CD4-positive, alpha-beta T cell (primary cell): ENCODE measurements at places on chromosomes 16 and 17.

DNA sequence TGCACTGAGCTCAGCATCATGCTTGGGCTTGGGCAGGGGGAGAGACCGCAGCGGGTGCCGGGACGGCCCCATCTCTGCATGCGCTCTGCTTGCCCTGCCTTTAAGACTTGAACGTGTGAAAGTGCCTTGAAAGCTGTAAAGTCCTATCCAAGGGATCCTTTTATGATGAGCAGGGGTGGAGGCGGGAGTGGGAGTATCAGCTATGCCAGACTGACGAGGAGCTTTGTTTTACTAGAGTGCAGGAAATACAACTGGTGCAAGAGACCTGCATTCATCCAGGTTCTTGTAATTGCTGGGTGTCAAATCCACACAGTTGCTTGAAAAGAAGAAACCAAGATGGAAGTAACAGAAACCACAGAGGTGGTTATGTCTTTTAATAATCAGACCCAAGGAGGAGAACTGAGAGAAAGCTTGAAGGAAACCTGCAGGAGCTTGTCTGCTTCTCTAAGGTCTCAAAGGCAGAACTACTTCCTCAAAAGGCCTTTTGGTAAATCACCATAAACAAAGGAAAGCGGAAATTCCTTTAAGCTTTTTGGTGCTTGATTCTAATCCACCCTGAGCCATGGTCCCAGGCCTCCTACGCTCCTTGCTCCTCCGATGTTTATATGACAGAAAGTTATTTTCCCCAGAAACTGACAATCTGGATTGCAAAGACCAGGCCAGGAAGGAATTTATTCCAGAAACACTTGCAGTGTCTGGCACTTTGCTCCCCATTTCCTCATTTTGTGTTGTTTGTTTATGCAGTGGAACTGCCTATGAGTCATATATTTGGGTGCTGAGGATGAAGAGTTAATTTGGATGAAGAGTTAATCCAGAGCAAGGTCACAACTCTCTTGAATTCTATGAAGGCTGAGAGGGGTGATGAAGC is 51.3 kb upstream of the FBXO47 start:
- no peaks in the 10 kb centered on the region for H3K36me3 ChIP-seq
- DNase-seq = no peak
- peaks cover 31% of the 10 kb centered on the region for H3K4me1 ChIP-seq
- no peaks in the 10 kb centered on the region for H3K27me3 ChIP-seq
- H3K4me3 ChIP-seq = no peak overlapping the region

DNA sequence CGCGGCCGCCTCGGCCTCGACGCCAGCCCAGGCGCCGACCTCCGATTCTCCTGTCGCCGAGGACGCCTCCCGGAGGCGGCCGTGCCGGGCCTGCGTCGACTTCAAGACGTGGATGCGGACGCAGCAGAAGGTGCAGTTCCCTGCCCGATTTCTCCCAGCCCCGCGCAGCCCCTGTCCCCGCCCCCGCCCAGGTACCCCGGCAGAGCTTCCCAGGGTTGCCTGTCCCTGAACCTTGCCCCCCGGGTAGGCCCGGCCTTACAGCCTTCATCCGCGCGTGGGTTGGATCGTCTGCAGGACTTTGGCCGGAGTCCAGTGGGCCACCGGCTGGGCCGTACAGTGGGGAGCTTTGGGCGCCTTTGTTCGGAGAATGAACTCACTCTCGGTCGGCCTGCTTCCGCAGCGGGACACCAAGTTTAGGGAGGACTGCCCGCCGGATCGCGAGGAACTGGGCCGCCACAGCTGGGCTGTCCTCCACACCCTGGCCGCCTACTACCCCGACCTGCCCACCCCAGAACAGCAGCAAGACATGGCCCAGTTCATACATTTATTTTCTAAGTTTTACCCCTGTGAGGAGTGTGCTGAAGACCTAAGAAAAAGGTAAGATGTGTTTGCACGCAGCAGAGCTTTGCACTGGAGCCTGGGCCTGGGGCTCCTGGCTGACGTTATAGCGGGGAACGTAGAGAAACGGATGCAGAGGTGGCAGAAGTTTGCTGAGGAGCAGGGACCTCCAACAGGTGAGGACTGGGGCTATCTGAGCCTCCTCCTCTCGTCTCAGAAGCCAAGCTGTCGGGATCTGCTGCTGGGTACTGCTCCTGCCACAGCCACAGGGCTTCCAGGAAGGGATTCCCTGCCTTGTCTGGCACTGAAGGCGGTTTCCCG is 593 bp downstream of the GFER start:
- H3K36me3 ChIP-seq = peaks cover 12% of the 10 kb centered on the region
- peak overlapping the region; percentile 65 for H3K4me3 ChIP-seq
- H3K4me1 ChIP-seq = peaks cover 44% of the 10 kb centered on the region
- no peak overlapping the region for H3K27ac ChIP-seq

DNA sequence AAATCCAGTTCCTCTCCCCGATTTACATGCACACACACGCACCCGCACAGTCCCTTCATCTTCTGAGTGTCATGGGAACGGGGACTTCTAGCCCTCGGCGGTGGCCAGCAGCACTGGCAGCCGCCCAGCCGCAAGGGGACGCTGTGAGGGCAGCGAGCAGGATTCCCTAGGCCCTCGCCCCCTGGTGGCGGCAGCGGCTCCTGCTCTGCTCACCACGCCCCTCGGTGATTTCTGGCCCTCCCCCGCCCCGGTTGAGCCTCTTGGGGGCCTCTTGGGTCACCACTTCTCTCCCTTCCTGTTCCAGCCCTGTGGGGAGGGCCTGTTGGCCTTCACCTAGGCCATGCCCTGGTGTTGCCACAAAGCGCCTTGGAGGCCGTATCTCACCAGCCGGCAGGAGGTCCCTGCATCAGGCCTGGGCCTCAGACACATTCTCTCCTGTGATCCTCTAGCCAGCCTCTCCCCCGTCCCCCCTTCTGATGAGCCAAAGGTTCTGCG is 75.2 kb upstream of the KSR1 start:
- no peak overlapping the region for H3K27ac ChIP-seq
- H3K4me1 ChIP-seq = peaks cover 5% of the 10 kb centered on the region
- no peak overlapping the region for H3K4me3 ChIP-seq
- peak; percentile 65 for DNase-seq
- H3K36me3 ChIP-seq = no peaks in the 10 kb centered on the region

GRCh38 chr17:65294181-65294719 is 157.1 kb downstream of the RGS9 start:
- H3K4me1 ChIP-seq = peaks cover 7% of the 10 kb centered on the region
- H3K27ac ChIP-seq = no peak overlapping the region
- no peak overlapping the region for H3K4me3 ChIP-seq
- no peaks in the 10 kb centered on the region for H3K36me3 ChIP-seq
- no peaks in the 10 kb centered on the region for H3K27me3 ChIP-seq

DNA sequence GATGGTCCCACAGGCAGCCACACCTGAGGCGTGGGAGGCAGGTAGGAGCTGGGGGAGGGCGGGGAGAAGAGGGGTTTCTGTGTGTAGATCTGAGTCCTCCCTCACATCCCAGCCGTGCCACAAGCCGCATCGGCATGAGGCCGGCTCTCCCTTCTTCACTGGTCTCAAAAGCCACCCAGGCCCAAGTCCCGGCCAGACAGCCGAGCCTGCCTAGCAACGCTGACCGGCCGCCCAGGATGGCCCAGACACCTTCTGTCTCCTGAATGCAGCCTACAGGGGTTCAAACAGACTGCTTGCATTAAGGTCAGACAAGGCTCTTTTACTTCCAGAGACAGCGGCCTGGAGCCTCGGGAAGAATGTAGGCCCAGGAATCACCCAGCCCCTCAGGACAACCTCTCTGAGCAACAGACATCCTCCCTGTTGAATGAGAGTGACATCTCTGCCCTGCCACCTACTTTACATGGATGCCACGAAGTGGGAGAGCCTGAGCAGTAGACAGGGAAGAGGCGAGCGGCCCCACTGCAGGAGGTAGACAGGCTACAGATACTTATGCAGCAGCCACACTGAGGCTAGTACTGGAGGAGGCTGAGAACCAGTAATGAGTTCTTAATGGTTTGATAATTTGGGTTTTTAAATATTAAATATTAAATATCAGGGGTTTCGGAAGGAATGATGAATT is 69.6 kb downstream of the N4BP1 start:
- H3K4me3 ChIP-seq = no peak overlapping the region
- peaks cover 38% of the 10 kb centered on the region for H3K36me3 ChIP-seq
- H3K4me1 ChIP-seq = peaks cover 14% of the 10 kb centered on the region
- no peak overlapping the region for H3K27ac ChIP-seq

GRCh38 chr17:3888343-3889171 is 4.3 kb downstream of the CAMKK1 start:
- H3K36me3 ChIP-seq = peaks cover 15% of the 10 kb centered on the region
- no peaks in the 10 kb centered on the region for H3K27me3 ChIP-seq
- H3K4me1 ChIP-seq = peaks cover 51% of the 10 kb centered on the region
- no peak overlapping the region for H3K27ac ChIP-seq
- DNase-seq = no peak
- no peak overlapping the region for H3K4me3 ChIP-seq

- H3K36me3 ChIP-seq = peaks cover 3% of the 10 kb centered on the region
- H3K4me1 ChIP-seq = peaks cover 10% of the 10 kb centered on the region
- no peak for DNase-seq
Measured at GRCh38 chr17:5200360-5200759, 8.7 kb upstream of the ZNF594 start.

- DNase-seq = peak; percentile 33
- no peak overlapping the region for H3K4me3 ChIP-seq
- no peaks in the 10 kb centered on the region for H3K27me3 ChIP-seq
- H3K27ac ChIP-seq = no peak overlapping the region
- no peaks in the 10 kb centered on the region for H3K4me1 ChIP-seq
Measured at GRCh38 chr17:35612924-35613521, 25.9 kb downstream of the AP2B1 start.

GRCh38 chr17:80270836-80271235 is 10.2 kb downstream of the RNF213 start:
- DNase-seq = peak; percentile 31
- H3K4me3 ChIP-seq = no peak overlapping the region
- H3K36me3 ChIP-seq = peaks cover 75% of the 10 kb centered on the region
- peaks cover 82% of the 10 kb centered on the region for H3K4me1 ChIP-seq
- H3K27ac ChIP-seq = peak overlapping the region; percentile 34
- no peaks in the 10 kb centered on the region for H3K27me3 ChIP-seq

GRCh38 chr17:55296699-55297098 is 31.9 kb downstream of the HLF start:
- no peaks in the 10 kb centered on the region for H3K27me3 ChIP-seq
- H3K4me3 ChIP-seq = no peak overlapping the region
- H3K27ac ChIP-seq = no peak overlapping the region
- no peaks in the 10 kb centered on the region for H3K4me1 ChIP-seq

- no peak for DNase-seq
- no peak overlapping the region for H3K27ac ChIP-seq
- peaks cover 25% of the 10 kb centered on the region for H3K4me1 ChIP-seq
- no peak overlapping the region for H3K4me3 ChIP-seq
- no peaks in the 10 kb centered on the region for H3K36me3 ChIP-seq
Measured at GRCh38 chr16:54938212-54939028, 7.8 kb downstream of the IRX5 start.

DNA sequence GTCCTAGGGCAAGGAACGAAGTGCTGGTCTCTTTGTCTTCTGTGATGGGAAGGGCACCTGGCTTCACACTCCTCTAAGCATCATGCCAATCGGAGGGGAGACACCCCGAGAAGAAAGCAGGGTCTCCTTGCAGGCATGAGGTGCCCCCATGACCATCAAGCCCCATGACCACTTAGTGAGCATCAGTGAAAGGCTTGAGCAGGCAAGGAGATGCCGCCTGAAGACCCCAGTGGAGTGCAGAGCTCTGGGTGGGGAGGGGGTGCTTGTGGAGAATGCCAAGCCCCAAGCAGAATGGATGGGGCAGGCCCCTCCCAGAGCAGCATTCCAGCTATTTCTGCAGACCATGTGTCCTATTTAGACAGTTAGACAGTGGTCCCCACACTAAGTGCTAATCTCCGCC is 232.7 kb upstream of the TNRC6C start:
- peaks cover 4% of the 10 kb centered on the region for H3K4me1 ChIP-seq
- no peaks in the 10 kb centered on the region for H3K36me3 ChIP-seq
- H3K27ac ChIP-seq = no peak overlapping the region
- no peak overlapping the region for H3K4me3 ChIP-seq

DNA sequence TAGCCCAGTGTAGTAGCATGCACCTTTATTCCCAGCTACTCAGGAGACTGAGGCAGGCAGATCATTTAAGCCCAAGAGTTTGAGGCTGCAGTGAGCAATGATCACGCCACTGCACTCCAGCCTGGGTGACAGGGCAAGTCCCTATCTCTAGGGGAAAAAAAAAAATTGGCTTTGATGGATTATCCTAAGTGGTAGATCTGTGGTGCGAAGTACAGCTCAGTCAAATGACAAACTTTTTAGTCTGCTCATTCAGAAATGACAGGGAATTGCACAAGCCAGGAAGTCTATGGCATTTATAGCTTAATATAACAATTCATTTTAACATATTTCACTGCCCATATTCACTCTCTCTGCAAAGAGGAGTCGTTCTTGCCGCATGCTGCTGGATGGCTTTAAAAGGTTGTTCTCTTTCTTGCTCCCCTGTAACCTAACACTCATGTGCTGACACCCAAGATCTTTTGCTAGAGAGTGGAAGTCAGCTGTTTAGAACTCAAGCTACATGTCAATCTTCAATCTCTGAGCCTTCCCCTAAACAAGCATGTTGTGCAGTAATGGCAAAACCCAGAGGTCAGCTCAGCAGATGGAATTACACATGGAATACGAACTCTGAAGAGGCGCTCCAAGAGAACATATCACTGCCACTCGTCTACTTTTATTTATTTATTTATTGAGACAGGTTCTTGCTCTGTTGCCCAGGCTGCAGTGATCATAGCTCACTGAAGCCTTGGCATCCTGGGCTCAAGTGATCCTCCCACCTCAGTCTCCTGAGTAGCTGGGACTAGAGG is 32.8 kb downstream of the RNF157 start:
- H3K4me1 ChIP-seq = peaks cover 45% of the 10 kb centered on the region
- H3K27ac ChIP-seq = no peak overlapping the region
- H3K36me3 ChIP-seq = peaks cover 14% of the 10 kb centered on the region
- H3K4me3 ChIP-seq = no peak overlapping the region
- DNase-seq = no peak

DNA sequence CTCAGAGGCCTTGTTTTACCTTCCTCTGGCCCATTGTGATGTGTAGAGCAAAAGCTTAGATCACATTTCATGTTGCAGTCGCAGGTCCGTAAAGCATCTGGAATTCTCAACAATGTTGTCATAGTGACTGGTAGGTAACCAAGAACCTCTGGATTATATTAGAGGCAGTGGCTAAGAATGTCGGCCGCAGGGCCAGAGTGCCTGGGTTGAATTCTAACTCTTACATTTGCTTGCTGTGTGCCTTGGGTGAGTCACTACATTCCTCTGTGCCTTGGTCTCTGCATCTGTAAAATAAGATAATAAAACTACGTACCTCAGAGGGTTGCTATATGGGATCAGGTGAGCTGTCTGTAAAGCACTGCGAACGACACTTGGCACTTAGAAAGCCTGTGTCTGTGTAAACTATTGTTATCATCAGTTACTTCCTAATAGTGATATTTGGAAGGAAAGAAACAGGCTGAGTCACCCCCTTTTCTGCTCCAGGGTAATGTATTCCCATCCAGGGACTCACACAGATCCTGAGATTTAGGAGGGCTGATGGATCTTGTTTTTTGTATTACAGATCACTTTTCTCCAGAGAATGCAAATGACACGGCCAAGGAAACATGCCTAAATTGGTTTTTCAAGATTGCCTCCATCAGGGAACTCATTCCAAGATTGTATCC is 52.2 kb downstream of the VPS35L start:
- no peak overlapping the region for H3K27ac ChIP-seq
- H3K27me3 ChIP-seq = no peaks in the 10 kb centered on the region
- DNase-seq = no peak
- H3K36me3 ChIP-seq = peaks cover 52% of the 10 kb centered on the region
- H3K4me3 ChIP-seq = no peak overlapping the region
